ENCODE measurements at places on chromosomes 7 and 10.
A peak's percentile ranks its signal among the peaks of the same experiment; 100 is the strongest.

DNA sequence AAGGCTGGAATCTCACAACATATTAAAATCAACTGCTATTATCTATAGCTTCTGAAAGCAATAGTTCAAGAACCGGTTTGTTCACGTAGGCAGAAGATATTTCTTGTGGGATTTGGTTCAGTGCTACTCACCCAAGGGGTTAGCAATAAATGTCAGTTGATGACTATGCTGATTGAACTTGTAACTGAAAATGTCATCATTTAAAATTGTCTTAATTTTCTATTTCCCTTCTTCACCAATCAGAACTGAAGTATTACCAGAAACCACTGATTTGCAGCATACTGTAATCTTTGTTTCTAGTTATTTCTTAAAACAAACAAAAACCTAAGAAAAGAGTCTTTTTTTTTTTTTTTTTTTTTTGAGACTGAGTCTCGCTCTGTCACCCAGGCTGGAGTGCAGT, 46.1 kb downstream of the CPEB3 start:
- DNase-seq, result no peak

GRCh38 chr10:34817054-34817453, 2.0 kb upstream of the PARD3 start:
- DNase-seq, result no peak

DNA sequence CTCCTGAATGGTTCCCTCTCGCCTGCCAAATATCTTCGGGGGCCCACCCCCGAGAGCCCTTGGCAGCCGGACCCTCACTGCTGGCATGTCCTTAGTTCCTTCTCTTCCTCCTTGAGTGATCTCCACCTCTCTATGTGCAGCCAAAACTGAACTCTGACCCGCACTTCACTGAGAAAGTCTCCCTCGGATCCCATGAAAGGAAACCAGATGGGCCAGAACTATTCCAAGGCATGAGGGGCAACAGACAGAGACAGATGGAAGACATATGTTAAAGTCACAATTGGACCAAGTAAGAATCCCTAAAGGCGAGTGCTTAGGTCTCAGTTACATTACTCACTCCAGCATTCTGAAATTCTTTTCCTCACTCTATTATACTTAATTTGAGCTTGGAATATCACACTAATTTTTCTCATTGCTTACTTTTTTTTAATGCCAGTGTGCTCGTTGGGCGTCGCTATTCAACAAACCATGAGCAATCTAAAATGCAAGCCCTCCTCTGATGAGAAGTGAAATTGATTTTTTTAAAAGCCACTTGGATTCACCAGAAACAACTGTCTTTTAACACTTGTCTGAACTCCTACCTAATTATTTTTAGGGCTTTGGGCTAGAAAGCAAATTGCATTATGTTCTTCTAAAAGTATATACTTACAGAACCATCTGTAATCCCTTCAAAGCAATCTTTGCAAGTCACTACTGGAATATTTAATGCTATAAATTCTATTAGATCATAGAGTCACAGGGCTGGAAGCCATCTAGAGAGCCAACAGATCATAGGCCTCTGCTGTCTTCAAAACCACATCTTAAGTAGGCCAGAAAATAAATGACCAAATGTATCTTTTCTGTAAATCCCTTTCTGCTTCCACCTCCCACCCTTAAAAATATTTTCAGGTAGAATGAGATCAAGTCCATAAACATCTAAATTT, 43.3 kb upstream of the EZH2 start:
- no peak for DNase-seq

DNA sequence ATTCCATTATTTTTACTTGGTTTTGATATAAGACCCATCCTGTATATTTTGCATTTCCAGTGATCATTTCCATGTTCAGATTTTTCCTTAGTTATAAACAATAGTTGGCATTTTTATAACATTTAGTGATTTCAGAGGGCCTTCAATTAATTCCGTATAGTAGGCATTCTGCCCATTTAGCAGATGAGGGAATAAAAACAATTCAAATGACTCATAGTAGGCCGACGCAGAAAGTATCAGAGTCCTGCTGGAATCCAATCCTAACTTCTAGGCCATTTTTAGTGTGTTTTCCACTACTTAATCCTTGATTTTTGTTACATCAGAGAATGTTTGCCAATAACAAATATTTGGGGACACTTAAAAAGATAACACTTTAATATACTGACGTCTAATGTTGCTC, 15.4 kb downstream of the RNF32 start:
- DNase-seq, result no peak

DNA sequence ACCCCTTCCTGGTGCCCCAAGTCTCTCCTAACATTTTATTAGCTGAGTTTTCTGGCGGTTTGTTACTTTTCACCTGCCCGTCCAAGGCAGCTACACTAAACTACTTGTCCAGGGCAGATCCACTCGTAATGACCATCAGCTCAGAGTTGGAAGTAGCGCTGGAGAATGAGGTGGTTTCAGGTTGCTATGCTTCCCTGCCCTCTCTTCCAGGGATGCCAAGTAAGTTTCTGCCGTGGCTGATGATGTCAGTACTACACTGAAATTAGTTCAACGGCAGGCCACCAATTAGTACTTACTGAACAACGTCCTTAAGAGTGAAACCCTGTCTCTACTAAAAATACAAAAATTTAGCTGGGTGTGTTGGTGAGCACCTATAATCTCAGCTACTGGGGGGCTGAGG, 55.2 kb downstream of the DIP2C start:
- DNase-seq, result no peak

- no peak for DNase-seq
Observed at GRCh38 chr10:35498693-35499092, 106.4 kb upstream of the GJD4 start.

- DNase-seq, result no peak
Observed at GRCh38 chr10:71255808-71256660, 43.7 kb downstream of the UNC5B start.

DNA sequence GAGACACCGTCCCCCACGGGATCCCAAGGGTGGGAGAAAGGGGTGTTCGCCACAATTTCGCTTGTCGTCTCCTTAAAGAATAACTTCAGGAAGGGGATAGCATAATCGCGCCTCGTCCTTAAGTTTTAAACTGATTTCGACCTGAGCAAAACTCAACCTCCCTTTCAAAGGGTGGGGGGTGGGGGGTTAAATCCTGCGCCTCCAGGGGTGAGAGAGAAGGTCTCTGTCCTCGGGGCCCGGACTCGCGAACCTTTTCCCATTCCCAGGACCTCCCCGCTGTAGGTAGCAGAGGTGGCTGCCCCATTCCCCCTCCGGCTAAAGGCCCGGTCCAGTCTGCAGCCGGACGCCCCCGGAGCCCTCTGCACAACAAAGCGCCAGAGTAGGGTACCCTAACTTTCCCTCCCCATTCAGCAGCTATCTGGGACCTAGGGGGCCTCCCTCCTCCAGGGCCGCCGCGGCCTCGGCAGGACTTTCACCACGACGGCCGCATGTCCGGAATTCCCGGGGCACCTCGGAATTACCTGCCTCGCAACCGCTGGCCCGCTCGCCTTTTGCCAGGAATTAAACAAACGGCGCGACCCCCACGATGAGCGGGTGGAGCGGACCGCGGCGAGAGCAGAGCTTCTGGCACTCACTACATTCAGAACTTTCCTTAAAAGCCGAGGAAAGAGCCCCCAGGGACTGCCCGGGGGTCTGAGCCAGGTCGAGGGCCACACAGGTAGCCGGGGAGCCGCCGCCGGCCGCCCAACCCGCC, 1.7 kb downstream of the CDK6 start:
- no peak for DNase-seq

DNA sequence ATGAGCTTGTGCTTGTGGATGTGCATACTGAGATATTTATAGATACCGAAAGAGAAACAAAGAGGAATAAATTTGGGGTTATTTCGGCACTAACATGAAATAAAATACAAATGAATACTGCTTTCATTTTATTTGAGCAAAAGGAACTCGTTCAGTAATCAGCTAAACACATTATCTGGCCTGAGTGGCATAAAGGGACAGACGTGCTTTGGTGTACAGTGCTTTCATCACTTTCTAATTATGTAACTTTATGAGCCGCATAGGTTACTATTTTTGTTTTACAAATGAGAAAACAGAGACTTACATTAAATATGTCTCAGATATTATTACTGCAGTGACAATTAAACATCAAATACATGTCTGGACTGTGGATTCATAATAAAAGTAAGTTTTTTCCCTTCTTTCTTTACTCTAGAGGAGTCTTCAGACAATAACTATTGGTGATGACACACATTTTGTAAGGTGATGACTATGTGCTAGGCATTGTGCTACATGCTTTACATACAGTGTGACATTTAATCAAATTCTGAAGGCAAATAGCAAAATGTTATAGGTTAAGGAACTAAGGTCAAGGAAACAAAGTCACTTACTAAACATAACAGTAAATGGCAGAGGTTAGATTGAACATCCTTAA, 503.3 kb downstream of the SORCS1 start:
- no peak for DNase-seq

DNA sequence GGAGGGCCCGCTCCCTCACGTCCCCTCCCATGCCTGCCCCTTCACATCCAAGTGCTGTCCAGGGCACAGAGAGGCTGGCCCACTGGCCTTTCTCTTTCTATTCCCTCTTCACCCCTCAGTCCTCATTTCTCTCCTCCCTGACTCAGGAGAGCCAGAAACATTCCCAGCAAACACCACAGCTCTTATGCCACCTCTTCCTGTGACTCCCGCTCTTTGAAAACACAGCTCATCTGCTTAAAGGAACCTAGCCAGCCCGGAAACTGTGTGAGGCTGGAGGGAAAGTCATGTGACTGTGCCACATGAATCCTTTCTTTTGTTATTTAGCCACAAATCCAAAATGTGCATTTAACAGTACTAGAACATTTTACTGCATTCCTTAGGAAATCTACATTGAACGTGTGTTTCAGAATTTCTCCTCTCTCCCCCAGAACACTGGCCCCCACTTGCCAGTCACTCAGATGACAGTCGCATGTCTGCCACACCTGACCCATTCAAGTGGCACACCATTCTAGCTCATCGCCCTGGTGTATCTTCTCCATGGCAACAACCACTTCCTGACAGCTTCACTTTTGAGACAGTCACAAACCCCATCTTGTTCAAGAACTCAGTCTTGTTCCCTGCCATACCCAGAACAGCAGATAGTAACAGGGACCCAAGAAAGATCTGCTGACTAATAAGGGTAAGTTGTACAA, 42.8 kb downstream of the GRB10 start:
- peak; percentile 87 for DNase-seq

GRCh38 chr7:115087437-115087836, 165.5 kb downstream of the MDFIC start:
- DNase-seq, result no peak

GRCh38 chr7:30396389-30396788, 82.2 kb downstream of the NOD1 start:
- no peak for DNase-seq

DNA sequence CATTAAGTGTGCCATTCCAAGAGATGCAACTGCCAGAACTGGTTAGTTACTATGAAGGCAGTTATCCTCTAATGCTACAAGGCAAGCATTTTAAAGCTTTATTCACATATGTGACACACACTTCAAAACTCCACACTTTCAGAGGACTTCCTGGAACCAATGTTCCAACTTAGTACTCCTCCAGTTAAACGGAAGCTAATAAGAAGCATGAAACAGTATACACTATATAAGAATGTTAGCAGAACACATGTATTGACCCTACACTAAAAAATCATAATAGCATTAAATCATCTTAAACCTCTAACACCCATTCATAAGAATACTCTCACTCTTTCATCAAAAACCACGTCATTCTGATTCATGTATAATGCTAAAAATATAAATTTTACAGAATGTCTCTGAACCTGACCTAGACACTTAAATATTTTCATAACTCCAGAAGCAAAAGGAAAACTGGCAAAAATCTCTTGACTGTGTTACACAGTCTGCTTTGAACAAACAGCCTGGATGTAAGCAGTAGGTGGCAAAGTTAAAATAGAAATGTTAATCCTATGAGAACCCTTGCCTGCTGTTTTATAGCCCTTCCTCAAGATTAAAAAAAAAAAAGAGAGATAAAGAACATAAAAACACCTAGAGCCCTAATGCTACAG, 135.0 kb downstream of the SEMA3C start:
- DNase-seq, result no peak

DNA sequence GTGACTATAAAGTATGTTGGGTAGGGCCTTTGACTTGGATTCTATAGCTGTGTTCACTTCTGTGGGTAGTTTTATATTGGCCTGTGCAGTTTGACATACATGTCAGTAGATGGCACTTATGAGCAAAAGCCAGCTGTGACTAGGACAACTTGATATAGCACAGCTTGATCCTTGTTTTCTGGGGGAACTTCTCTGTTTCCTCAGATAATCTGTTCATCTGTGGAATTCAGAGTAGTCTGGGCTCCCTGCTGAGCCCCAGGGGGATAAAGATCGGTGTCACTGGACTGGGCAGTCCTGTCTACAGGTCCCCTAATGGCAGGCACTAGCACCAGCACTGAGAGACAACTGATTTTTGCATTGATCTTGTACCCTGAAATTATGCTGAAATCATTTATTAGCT, 25.4 kb downstream of the CYP2C9 start:
- DNase-seq, result no peak

DNA sequence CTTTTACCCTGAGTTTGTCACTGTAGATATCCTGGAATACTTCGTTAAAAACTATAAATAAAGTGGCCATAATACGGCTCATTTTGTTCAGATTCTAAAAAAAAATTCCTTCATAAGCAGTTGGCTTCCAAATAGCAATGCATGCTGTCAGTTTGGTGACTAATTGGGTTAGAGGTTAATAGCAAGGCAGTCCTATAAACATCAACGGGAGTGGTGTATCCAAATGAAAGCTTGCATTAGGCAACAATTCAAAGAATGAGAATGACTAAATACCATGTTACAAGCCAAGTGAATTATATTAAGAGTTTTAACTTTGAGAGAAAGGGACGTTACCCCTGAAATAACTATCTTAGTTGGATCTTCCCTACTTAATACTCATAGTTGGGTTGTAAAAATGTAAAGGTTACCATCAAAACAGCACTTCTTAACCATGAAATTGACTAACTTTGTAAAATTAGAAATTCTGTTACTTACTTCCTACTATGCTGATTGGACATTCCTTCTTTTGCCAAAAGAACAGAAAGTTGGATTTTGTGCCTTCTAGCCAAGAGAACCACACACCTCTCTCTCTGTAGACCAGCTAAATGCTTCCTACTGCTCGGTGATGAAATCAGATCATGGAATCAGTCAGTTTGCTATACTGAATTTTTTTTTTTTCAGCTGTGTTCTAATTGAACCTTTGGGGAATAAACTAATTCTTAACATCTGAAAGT, 98.0 kb downstream of the KAT6B start:
- no peak for DNase-seq

All from stimulated activated naive CD4-positive, alpha-beta T cell (primary cell).